ENCODE measurements at places on chromosomes 3 and 15. TPM values are rescaled to one million over a fixed set of nuclear protein-coding genes. Genes with fewer than 3 reads are reported as not detected.

The LRRC3B gene
- not detected for total RNA-seq

The AGTR1 gene
- total RNA-seq, result 0.08 TPM

The CLCN2 gene
- total RNA-seq, result 5.7 TPM

The C3orf49 gene
- total RNA-seq, result not detected

The SPATA12 gene
- total RNA-seq, result 0.69 TPM

The SNX22 gene
- total RNA-seq, result 3.7 TPM

The TMPRSS7 gene
- not detected for total RNA-seq

The C3orf80 gene
- total RNA-seq, result 0.21 TPM

The IL17RD gene
- 1.4 TPM for total RNA-seq

The GHSR gene
- total RNA-seq, result not detected

The IL17RB gene
- total RNA-seq, result not detected

The POPDC2 gene
- 0.08 TPM for total RNA-seq

The SLC38A3 gene
- total RNA-seq, result 0.42 TPM

The DUOXA2 gene
- not detected for total RNA-seq

The CCR4 gene
- total RNA-seq, result 0.29 TPM

The SLC28A1 gene
- not detected for total RNA-seq

The AMOTL2 gene
- total RNA-seq, result 12.1 TPM

The WNT5A gene
- 1.3 TPM for total RNA-seq

The IGSF10 gene
- 0.03 TPM for total RNA-seq

The HGD gene
- not detected for total RNA-seq

The CIP2A gene
- 24.9 TPM for total RNA-seq

The WDR93 gene
- not detected for total RNA-seq

The GNAT1 gene
- not detected for total RNA-seq

The TPM1 gene
- total RNA-seq, result 30.5 TPM

The TRH gene
- not detected for total RNA-seq

The LRTM1 gene
- total RNA-seq, result not detected

The ONECUT1 gene
- 5.0 TPM for total RNA-seq

The RASL12 gene
- not detected for total RNA-seq

The RLBP1 gene
- 37.2 TPM for total RNA-seq

The KIF23 gene
- total RNA-seq, result 61.8 TPM

The PSMA4 gene
- total RNA-seq, result 260 TPM

The CRABP1 gene
- not detected for total RNA-seq

The TM6SF1 gene
- not detected for total RNA-seq

The HRH1 gene
- total RNA-seq, result not detected

The TM4SF1 gene
- 60.2 TPM for total RNA-seq

The NRG4 gene
- 6.3 TPM for total RNA-seq

The ST6GAL1 gene
- 41.0 TPM for total RNA-seq

The PIERCE2 gene
- total RNA-seq, result 4.1 TPM

The LRRC58 gene
- 58.3 TPM for total RNA-seq

The COL6A5 gene
- not detected for total RNA-seq

The TGM5 gene
- total RNA-seq, result 0.21 TPM

Data from SK-MEL-5 (cell line).